Fibroblast of gingiva (primary cell): ENCODE measurements at places on chromosomes 13 and 19.

- no peak for DNase-seq
These were observed 263.7 kb downstream of the TEX29 start for GRCh38 chr13:111584101-111584672.

GRCh38 chr19:18735324-18735723 is 51.8 kb downstream of the CRTC1 start:
- no peak for DNase-seq

DNA sequence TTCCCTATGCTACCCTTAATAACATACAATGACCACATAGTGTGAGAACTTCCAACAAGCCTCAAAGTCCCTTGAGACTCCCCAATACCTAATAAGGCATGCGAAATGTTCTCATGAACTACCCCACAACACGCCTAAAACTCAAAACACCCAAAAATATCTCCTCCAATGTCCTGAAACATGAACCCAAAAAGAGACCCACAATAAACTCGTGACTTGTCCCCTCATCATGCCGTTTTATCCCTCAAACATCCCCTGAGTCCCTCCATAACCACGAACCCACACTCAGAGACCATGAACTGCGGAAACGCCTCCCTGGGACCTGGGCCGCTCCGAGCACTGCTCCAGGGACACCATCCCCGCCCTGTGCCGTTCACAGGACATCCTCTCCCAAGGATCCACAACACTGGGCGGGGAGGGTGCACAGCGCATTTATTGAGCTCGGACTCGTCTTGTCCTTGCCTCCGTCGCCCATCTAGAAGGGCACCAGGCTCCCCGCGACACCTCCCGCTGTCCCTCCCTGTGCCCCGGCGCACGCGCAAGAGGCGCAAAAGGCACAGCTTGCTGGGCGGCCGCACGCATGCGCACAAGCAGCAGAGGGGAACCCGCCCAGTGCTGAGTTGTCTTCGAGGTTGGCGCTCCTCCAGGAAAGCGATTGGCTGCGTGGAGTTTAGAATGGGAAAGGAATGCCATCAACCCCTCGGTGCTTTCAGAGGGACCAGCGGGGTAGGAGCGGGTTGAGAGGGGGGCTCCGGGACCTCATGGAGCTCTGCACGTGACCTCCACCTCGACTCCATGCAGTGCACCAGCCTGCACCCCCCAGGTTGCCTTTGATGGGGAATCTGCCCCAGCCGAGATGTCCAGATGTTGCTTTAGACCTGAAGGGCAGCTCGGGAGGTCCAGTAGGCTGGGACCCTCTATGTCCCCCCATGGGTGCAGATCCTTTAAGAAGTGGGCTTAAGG is 8.8 kb downstream of the FXYD3 start:
- DNase-seq, result peak; percentile 92

GRCh38 chr13:47408546-47409319 is 511.9 kb upstream of the HTR2A start:
- peak; percentile 62 for DNase-seq

GRCh38 chr13:66036636-66037035 is 1193.5 kb downstream of the PCDH9 start:
- DNase-seq, result no peak

DNA sequence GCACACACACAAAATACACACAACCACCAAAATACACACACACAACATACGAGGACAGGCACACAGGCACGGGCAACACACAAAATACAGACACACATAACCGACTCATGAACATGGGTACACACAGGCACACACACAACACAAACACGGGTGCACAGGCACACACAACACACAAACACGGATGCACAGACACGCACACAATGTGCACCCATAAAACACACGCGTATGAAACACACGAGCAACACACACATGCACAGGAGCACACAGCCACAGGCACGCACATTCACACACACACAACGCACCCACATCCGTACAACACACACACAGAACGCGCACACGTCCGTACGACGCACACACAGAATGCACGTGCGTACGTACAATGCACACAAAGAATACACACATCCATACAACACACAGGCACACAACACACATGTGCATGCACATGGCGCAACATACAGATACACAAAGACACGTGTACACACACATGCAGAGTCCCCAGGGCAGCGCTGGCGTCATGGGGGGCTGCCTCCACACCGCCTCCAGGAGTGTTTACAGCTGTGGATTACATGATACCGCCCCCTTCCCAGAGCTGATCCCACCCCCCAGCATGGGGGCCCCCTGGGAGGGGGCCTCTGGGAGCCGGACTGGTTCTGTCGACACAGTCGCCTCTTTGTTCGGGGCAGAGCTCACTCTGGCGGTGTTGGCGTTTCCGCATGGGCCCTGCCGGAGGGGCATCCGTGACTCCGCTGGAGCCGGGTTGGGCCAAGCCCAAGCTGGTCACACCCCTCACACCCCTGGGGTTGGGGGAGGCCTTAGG is 2.9 kb downstream of the SBNO2 start:
- DNase-seq, result no peak

GRCh38 chr19:7883796-7884570 is 4.3 kb upstream of the LRRC8E start:
- DNase-seq, result peak; percentile 74

DNA sequence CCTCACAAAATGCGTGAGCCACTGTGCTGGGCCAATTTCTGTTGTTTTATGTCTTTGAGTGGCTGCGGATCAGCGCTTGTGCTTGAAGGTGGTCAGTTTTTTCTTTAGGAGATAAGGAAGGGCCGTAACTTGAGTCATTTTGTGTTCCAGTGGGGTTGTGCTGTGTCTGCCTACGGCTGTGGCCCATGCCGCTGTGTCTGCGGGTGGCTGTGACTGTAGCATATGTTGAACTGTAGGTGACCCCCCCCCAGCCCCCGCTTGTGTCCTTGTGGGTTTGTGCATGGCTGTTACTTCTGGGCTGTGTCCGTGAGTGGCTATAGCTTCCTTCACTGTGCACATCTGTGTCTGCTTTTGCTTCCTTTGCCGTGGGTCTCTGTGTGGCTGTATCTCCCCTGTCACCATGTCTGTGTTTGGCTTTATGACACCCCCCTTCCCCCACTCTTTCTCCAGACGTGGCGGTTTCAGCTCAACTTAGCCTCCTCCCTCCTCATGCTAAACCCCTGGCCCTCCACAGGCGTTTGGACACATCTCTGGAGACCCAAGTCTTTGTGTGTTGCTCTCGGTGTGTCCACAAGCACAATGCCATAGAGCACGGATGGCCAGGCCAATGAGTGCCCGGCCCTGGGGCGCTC is 675 bp downstream of the PPP1R14A start:
- DNase-seq, result no peak

DNA sequence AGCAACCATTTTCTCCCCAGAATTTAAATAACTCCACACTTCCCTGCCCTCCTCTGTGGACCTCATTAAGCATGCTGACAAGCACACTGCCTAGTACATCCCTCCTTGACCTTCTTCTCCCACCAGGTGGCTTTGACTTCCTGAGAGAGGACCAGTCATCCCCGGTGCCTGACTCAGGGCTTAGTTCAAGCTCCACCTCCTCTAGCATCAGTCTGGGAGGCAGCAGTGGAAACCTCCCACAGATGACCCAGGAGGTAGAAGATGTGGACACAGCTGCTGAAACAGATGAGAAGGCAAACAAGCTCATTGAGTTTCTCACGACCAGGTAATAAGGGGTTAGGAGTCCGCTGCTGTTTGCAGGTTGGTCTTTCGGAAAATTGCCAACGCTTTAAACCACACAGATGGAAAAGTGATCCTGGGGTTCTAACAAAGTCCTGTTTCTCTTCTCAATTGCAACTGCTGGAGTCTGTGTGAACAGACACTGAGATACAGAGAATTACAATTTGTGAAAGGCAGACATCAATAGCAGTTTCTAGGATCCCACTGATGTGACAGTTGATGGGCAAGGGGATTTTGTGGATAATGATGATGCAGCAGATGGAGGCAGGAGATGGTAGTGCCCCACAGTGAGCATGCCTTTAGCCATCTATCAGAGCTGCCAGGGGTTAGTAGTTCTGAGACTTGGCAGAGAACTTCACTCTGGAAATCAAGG is 86.7 kb downstream of the ZAR1L start:
- DNase-seq, result no peak

- DNase-seq, result no peak
These were observed 7.8 kb downstream of the PLPP2 start for GRCh38 chr19:283395-283794.

GRCh38 chr13:37094099-37094498 is 11.4 kb downstream of the CSNK1A1L start:
- DNase-seq, result no peak

DNA sequence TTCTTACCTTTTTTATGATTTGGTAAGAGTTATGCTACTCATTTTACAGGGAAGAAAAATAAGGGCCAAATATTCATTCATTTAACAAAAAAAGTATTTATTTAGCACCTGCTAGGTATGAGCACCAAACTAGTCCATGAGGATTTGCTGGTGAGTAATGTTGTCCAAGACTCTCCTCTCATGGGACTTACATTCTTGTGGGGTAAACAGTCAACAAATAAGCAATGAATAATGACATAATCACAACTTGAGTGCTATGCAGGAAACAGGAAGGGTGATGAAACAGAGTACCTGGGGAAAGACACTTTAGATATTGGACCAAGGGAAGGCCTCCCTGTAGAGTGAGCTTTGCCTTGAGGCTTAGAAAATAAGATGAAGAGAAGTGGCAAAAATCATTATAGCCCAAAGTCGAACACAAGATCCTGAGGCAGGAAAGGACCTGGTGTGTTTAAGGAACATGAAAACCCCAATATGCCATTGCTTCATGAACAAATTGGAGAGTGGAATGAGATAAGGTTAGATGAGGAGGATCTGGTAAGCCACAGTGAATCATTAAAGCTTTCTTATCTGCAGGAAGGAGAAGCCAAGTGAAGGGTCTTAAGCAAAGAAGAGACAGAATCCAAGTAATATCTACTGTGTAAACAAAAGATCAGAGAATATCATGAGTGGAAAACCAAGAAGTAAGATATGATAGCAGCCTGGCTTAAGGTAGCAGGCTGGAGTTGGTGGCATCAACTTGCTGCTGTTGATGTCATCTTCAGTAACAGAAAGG is 294.5 kb upstream of the NBEA start:
- no peak for DNase-seq

DNA sequence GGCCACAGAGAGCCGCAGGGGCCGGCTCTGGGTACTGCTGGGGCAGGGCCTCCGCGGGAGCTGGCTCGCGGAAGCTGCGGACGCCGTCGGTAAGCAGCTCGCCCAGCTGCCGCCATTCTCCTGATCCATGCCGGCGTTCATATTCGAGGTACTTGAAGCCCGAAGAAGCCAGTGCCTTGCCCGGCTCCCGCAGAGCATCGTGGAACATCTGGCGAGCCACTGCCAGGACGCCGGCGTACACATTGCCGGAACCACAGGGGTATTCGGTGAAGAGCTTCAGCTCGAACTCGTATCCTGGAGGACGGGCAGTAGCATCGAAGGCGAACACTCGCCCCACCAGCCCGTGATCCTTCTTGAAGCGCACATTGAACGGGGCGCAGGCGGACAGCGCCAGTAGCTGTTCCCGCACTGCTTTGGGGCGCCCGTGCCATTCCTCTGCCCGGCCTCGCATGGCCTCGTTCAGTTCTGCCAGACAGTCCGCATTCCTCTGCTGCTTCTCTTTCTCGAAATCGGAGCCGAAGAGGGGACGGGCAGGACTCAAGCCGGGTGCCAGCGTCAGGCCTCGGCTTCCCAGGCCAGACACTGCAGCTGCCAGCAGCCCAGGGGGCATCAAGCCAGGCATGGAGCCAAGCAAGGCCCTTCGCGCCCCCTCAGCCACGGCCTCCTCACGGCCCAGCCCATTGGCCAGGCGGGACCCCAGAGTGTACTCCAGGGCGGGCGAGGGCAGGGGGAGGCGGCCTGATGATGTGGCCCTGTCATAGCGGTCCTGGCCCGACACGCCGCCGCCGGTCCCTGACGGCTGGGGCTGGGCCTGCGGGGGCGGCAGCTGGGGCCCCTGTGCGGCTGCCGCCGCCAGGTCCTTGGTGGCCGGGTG is 1.0 kb downstream of the IRF2BP1 start:
- DNase-seq, result peak; percentile 23

DNA sequence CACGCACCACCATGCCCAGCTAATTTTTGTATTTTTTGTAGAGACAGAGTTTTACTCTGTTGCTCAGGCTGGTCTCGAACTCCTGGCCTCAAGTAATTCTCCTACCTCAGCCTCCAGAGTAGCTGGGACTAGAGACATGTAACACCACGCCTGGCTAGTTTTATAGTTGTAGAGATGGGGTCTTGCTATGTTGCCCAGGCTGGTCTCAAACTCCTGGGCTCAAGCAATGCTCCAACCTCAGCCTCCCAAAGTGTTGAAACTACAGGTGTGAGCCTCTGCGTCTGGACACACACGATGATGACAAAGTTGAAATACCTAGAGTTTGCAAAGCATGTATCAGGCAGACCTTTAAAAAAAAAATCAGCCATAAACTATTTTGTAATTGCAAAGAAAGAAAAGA is 4.6 kb upstream of the PTOV1 start:
- no peak for DNase-seq

GRCh38 chr19:33706631-33707030 is 84.9 kb downstream of the CHST8 start:
- no peak for DNase-seq

DNA sequence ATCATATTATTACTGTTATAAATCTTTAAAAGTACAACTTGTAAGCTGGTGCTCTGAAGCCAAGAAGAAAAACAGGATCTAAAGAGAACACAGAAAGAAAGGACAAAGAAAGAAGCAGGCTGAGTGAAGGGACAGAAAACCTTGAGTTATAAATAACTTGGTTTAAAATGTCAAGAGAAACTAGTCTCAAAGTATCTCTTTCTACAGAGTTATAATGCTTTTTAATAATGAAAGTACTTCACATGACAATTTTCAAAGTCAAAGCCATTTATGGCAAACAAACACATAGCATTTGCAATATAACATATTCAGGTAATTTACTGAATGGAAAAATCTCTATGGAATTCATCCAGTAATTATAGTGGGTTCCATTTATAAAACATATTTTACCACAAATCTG is 33.4 kb downstream of the CAB39L start:
- DNase-seq, result no peak

GRCh38 chr19:1429750-1430149 is 8.4 kb upstream of the RPS15 start:
- DNase-seq, result no peak

DNA sequence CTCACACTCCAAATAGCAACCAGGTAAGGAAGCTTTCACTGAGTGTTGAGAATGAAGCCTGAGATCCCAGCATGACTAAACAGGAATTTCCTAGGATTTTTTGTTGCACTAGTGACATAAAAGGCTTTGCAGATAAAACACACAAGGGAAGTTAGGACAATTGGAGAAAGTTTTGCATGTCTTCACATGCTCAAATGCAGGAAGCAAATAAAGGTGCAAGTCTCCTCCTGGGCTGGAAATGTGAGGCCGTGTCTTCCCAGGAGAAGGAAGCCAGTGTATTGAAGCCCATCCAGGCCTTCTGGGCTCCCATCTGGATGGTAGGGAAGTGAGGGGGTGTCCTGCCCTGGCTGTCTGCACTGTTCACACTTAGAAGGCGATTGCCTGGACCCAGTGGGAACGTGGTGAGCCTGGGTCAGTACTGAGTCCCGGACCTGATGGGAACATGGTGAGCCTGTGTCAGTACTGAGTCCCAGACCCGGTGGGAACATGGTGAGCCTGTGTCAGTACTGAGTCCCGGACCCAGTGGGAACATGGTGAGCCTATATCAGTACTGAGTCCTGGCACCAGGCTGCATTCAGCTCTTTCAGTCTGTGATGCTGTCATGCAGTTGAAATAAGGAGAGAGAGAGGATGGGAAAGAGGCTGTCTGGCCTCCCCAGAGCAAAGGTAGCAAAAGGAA is 38.7 kb downstream of the SIAH3 start:
- no peak for DNase-seq
